Stimulated activated CD8-positive, alpha-beta memory T cell treated with anti-CD3 and anti-CD28 coated beads, Interleukin-7, amount 100 ng/mL, for 48 hours (primary cell): ENCODE measurements at places on chromosomes 12 and 14.

DNA sequence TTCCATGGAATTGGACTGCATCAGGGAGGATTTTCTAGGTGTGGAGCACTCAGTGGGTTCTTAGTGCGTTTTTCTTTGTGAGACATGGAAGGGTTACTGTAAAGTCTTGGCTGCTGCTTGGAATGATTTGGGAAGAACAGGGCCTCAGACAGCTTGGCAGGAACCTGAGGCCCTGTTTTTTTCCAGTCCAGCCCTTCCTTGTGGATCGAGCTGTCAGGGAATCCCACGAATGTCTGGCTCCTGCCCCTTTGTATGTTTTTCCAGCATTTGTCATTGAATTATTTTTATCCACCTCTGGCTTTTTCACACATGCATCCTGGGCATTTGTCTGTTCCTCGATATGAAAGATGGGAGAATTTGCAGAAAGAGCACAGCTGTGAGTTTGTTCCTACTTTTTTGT is 158.5 kb downstream of the TGFB3 start:
- no peak for DNase-seq

DNA sequence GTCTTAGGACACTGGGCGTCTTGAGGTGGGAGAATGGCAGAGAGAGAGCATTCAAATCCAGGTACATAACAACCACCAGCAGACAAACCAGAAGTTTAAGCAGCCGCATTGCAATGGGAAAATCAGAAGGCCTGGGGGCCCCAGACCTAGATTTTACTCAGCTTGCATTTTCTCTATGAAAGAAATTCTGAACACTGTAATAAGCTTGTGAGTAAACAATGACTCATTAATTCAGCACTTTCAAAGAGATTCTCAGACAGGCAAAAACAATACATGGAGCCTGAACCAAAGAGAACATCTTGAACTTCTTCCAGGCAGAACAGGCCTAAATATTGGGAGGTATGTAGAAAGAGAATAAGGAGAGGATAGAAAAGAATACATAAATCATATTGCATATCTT is 69.8 kb upstream of the IFNG-AS1 start:
- no peak for DNase-seq

DNA sequence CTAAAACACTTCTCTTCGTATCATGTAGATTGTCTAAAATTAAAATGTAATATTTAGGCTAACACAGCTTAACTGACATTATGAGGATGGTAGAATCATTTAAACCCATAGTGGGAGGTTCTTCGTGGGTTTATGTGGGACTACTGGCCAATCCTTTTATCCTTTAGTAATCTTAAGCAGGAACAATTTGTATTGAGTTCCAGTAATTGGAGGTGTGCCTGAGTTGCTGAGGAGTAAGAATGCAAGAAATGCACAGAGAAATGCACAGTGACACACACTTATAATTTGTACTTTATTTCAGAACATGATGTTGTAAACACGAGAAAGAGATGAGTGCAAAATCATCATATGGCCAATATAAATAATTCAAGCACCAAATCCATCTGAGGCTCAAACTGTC is 22.3 kb downstream of the OTOGL start:
- no peak for DNase-seq

DNA sequence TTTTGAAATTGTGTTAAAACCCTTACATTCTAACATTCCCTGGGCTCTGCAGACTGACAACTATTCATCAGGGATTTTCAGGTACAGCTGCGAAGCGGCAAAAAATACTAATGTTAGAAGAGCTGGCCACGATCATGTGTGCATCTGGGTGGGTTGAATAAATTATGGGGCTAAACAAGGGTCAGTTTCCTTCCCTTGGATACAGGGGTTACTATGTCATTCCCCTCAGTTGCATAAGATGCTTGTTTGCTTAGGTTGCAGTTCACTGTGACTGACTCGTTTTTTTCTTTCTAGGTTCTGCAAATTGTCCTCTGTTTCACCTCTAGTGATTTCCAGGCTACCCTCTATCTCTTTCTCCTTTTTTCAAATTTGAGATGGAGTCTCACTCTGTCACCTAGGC is 58.1 kb upstream of the GRIP1 start:
- no peak for DNase-seq

- no peak for DNase-seq
Measured at GRCh38 chr12:81224626-81225025, 146.7 kb downstream of the ACSS3 start.

GRCh38 chr14:75519826-75520728 is 2.2 kb upstream of the BATF start:
- no peak for DNase-seq
